Body of pancreas (tissue), 4 donors: ENCODE measurements at places on chromosomes 4 and X. TPM values are rescaled to one million over a fixed set of nuclear protein-coding genes. Genes with fewer than 3 reads are reported as not detected.

- H3K27me3 ChIP-seq: no peaks in the 10 kb centered on the region
- H3K4me3 ChIP-seq: no peak overlapping the region
- peaks cover 3% of the 10 kb centered on the region for H3K4me1 ChIP-seq
- no peak overlapping the region for H3K27ac ChIP-seq
- H3K36me3 ChIP-seq: no peaks in the 10 kb centered on the region
Measured at GRCh38 chrX:101429934-101430333, 21.9 kb downstream of the HNRNPH2 start.

- no peak for DNase-seq
- no peak overlapping the region for H3K27ac ChIP-seq
- H3K4me1 ChIP-seq: no peaks in the 10 kb centered on the region
- no peaks in the 10 kb centered on the region for H3K36me3 ChIP-seq
- H3K27me3 ChIP-seq: no peaks in the 10 kb centered on the region
- H3K4me3 ChIP-seq: no peak overlapping the region
Measured at GRCh38 chrX:143669395-143669794, 33.5 kb upstream of the SLITRK4 start.

The RBMXL3 gene
- total RNA-seq: not detected

DNA sequence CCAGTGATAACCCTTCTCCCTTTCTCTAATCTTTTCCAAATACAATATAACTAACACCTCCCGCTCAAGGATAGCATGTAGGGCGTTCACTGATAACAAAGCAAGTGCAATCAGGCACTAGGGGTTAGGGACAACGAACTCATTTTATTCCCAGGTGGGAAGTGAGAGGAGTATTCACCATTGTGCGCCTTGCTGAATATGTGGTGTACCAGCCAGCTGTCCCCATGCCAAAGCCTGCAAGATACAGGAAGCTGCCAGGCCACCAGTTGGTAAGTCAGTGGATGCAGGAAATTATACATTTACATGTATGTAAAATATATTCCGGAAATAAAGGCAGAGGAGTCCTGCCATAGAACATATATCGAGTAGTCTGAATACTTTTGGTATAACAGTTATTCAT lies 6.3 kb upstream of the HPRT1 start:
- no peaks in the 10 kb centered on the region for H3K27me3 ChIP-seq
- no peak overlapping the region for H3K4me3 ChIP-seq
- H3K27ac ChIP-seq: no peak overlapping the region
- no peaks in the 10 kb centered on the region for H3K36me3 ChIP-seq

The MYL5 gene
- total RNA-seq: 6.0 TPM

- no peak overlapping the region for H3K4me3 ChIP-seq
- no peaks in the 10 kb centered on the region for H3K4me1 ChIP-seq
- no peak overlapping the region for H3K27ac ChIP-seq
- no peaks in the 10 kb centered on the region for H3K27me3 ChIP-seq
- H3K36me3 ChIP-seq: no peaks in the 10 kb centered on the region
- no peak for DNase-seq
Measured at GRCh38 chr4:164461901-164462300, 292.0 kb upstream of the SMIM31 start.

The ADGRG2 gene
- 1.0 TPM for total RNA-seq

- H3K4me3 ChIP-seq: no peak overlapping the region
- H3K27me3 ChIP-seq: no peaks in the 10 kb centered on the region
- H3K36me3 ChIP-seq: no peaks in the 10 kb centered on the region
- no peak for DNase-seq
- no peaks in the 10 kb centered on the region for H3K4me1 ChIP-seq
Measured at GRCh38 chrX:124230655-124231450, 101.6 kb upstream of the TEX13D start.

GRCh38 chrX:83508526-83509253 lies 600 bp downstream of the POU3F4 start:
- no peaks in the 10 kb centered on the region for H3K4me1 ChIP-seq
- no peak overlapping the region for H3K4me3 ChIP-seq
- H3K36me3 ChIP-seq: no peaks in the 10 kb centered on the region
- no peak for DNase-seq
- no peak overlapping the region for H3K27ac ChIP-seq

GRCh38 chrX:72042852-72043248 lies 88.9 kb downstream of the RTL5 start:
- no peak overlapping the region for H3K27ac ChIP-seq
- no peaks in the 10 kb centered on the region for H3K4me1 ChIP-seq
- no peak for DNase-seq
- H3K27me3 ChIP-seq: no peaks in the 10 kb centered on the region
- no peaks in the 10 kb centered on the region for H3K36me3 ChIP-seq
- no peak overlapping the region for H3K4me3 ChIP-seq

GRCh38 chr4:118400356-118400755 lies 47.6 kb upstream of the PRSS12 start:
- no peak overlapping the region for H3K4me3 ChIP-seq
- H3K27ac ChIP-seq: no peak overlapping the region
- DNase-seq: no peak
- no peaks in the 10 kb centered on the region for H3K4me1 ChIP-seq

GRCh38 chr4:1360423-1361283 lies 13.6 kb downstream of the UVSSA start:
- H3K4me1 ChIP-seq: peaks cover 11% of the 10 kb centered on the region
- H3K4me3 ChIP-seq: no peak overlapping the region
- H3K27ac ChIP-seq: no peak overlapping the region
- DNase-seq: no peak
- H3K27me3 ChIP-seq: no peaks in the 10 kb centered on the region

DNA sequence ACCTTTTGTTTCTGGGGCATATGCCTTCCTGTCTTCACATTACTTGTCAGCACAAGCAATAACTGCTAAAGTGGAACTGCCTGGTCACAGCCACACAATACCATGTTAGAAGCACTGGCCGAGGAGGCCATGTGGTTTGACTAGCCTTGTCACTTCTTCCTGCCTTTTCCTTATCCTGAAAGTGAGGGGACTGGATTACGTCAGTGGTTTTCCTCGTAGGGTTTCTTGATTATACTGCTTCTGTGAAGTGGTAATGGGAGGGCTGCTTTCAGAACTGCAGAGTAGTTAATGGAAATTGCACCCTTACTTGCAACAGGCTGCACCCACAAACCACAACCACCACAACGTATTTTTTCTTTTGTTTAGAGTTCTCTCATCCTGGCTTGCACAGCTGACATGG lies 26.6 kb downstream of the ZRSR2 start:
- DNase-seq: no peak
- H3K27ac ChIP-seq: no peak overlapping the region
- H3K4me1 ChIP-seq: no peaks in the 10 kb centered on the region
- no peaks in the 10 kb centered on the region for H3K36me3 ChIP-seq
- H3K4me3 ChIP-seq: no peak overlapping the region

DNA sequence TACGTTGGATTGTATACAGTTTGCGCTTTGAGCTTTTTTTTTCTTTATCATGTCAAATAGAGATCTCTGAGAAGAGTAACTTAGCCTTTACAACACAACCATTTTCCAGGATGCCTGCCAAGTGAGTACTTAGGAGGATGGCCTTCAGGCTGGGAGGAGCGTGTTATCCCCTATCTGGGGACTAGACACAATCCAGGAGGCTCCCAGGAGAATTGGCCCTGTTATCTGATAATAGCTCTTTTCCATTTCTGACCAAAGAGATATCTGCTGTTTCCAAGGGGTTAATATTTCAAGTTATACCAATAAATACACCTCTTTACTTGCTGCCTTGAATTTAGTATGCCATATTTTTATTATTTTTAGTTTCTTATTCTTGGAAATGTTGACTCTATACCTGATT lies 169.5 kb upstream of the SMARCAD1 start:
- no peak overlapping the region for H3K4me3 ChIP-seq
- H3K36me3 ChIP-seq: no peaks in the 10 kb centered on the region
- H3K27me3 ChIP-seq: no peaks in the 10 kb centered on the region
- H3K27ac ChIP-seq: no peak overlapping the region
- no peaks in the 10 kb centered on the region for H3K4me1 ChIP-seq
